ENCODE measurements at places on chromosomes 12 and 14.
A peak's percentile ranks its signal among the peaks of the same experiment; 100 is the strongest.

DNA sequence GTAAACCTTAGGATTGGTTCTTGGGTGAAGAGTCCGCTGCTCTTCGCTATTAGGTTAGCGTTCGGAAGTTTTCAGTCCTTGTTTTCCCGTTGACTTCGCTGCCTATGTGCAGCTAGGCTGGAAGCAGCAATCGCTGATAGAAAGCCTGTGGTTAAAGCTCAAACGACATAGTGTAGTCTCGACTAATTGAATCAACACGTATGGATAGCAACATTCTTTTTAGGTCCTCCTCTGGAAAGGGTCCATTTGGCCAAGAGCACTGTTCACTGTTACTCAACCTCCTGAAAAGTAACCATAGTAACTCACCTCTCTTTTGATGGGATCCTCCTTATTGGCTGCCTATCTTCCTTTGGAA is 355.5 kb downstream of the SNAPC1 start:
- no peak for DNase-seq

- DNase-seq = no peak
Observed at GRCh38 chr12:16634786-16635185, 28.8 kb upstream of the LMO3 start.

- DNase-seq = no peak
Observed at GRCh38 chr14:92895352-92895878, 27.5 kb upstream of the CHGA start.

- peak; percentile 69 for DNase-seq
Observed at GRCh38 chr12:110282300-110282860, 1.3 kb downstream of the ATP2A2 start.

- DNase-seq = no peak
Observed at GRCh38 chr12:32847287-32847686, 49.3 kb downstream of the PKP2 start.

- DNase-seq = no peak
Observed at GRCh38 chr14:71705460-71705859, 226.8 kb upstream of the RGS6 start.

- DNase-seq = peak; percentile 88
Observed at GRCh38 chr12:33828326-33828725, 194.0 kb upstream of the ALG10 start.

DNA sequence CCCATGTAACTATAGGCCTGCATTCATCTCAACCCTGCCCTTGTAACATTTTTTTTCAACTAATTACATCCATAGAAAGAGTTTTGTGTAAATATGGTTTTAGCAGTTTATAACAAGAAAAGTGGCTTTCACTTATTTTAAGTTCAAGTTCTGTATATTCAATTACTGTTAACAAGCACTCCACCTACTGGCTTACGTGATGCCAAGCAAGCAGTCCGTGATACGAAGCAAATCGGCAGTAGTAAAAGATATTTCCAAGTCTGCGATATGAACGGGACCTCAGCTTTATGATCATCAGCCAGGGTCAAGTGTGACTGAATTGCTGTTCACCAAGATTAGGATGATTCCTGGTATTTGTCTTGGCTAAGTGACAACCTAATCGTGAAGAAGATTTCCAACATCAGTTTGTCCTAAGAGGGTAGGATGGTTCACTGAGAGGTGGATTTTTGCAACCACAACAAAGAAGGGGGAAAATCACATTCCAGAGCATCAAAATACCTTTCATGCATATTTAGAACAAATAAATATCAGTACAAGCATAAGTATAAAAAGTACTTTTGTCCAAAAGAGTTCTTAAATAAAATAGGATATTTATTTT is 456.2 kb downstream of the FOXG1 start:
- peak; percentile 39 for DNase-seq

- no peak for DNase-seq
Observed at GRCh38 chr14:54709444-54709843, 142.5 kb downstream of the SAMD4A start.

DNA sequence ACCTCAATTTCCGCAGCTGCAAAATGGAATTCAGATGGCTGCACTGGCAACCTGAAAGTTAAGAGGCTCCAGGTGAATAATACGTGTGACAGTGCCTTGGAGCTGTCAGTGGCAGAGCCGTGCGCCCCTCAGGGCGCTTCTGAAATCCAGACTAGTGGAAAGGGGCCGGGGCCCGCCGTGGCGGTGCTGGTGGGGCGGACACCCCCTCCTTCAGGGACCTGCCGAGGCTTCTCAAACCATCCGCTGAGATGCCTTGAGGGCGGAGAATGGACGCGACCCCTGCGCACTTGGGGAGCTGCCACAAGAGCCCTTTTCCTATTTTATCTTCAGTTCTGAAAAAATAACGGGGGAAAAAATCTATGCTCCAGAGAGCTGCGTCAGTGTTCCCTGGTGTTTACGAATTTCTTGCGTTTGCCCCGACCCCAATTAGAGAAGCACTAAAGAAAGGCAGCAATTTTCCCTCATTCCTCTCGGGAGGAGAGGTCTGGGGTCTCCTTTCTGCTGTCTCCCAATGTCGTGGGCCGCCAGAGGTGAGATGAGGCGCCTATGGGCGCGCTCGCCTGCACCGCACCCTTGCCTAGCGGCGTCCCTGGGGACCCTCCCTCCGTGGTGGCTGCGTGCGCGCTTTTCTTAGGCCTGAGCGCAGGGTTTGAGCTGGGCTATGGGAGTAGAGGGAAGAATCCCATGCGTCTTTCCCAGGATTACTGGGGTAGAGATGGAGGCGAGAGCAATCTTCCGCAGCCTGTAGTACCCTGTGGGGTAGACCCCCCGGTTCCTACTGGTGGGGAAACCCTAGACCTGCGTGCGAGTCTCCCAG is 2.2 kb downstream of the NOS1 start:
- no peak for DNase-seq

DNA sequence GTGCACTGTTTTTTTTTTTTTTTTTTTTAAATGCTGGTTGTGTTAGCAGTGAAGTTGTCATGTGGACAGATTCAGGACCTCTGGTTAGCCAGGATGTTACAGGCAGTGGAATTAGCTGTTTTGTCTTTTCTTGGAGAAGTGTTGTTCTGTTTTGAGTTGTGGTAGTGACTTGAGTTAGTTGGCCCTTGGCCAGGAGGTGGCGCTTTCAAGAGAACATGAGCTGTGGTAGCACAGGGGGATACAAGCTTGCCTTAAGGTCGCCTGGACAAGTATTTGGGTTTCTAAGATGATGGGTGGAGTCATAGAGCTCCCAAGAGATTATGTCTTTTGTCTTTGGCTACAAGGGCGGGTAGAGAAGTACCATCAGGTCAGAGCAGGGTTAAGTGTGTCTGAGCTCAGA is 33.3 kb upstream of the CCDC198 start:
- DNase-seq = no peak

DNA sequence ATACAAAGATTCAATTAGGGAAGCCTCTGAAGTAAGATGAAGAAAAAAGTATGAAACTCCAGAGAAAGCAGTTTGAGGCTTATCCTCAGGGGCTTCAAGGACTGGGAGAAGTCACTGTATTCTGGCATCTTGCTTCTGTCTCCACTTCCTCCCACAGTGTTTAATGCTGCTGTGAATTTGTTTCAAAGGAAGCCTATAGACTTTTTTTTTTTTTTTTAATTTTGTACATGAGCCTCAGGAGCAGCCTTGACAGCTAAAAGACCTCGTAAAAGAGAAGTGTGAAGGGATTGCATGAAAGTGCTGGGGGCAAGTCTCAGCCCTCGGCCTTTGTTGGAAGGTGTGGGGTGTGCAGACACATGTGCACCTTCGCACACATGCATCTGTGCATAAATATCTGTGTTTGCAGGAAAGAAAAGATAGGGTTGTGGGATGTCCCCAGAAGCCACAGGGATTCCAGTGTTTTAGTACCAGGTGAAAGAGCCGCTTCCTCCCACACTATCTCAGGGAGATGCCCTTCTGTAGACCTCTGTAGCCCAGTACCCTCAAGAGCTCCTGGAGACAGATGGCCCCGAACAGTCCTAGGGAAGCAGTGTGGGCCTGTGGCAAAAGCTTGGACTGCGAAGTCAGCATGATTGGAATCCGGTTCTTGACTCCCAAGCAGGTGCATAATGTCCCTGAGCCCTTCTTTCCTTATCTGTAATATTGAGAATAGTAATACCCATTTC is 193.5 kb upstream of the BCL2L14 start:
- DNase-seq = no peak

- no peak for DNase-seq
Observed at GRCh38 chr12:5473076-5473782, 41.3 kb downstream of the NTF3 start.

DNA sequence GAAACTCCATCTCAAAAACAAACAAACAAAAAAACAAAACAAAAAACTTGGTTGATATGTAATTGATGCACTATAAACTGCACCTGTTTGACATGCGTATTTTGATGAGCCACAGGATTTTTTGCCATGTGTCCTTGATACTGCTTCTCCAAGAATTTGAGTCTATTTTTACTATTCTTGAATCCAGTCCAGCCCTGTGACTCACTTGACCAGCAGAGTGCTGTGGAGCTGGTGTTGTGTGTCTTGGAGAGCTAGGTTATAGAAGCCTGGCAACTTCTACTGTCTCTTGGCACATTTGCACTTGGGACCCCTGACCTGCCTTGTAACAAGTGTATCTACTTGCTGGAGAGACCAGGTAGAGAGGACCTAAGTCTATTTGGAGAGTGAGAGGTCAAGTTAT is 52.0 kb downstream of the KLRG1 start:
- DNase-seq = peak; percentile 28

DNA sequence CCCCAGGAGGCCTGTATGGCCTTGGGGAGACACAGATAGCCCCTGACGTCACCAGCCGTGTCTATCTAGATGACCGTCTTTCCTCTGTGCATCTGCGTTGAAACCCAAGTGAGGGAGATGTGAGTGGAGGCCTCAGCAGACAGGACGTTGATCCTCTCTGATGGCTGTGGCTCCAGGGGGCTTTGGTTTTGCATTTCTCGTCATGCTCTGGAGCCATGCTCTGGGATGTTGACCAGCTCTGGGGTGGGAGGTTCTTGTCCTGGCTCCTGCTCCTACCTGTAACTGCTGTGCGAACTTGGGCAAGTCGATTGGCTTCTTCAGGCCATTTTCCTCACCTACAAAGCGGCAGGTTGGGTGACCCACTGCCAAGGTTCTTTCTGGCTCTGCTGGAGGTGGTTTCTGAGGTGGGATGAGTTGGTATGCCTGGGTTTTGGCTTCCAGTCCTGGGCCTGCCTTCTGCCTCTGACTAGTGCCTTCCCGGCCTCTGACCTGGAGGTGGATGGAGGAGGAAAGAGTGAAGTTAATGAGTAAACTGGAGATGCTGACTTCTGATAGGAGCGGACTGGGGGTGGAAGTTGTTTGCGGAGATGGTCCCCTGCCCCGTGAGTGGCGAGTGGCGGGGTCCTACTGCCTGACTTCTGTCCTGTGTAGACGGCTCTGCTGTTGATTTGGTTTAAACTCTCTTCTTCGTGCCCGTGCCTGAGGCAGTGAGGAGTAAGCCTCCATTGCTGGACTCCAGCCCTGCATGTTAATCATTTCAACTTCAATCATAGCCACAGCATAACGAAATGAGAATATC is 8.4 kb downstream of the TSPAN9 start:
- DNase-seq = no peak

DNA sequence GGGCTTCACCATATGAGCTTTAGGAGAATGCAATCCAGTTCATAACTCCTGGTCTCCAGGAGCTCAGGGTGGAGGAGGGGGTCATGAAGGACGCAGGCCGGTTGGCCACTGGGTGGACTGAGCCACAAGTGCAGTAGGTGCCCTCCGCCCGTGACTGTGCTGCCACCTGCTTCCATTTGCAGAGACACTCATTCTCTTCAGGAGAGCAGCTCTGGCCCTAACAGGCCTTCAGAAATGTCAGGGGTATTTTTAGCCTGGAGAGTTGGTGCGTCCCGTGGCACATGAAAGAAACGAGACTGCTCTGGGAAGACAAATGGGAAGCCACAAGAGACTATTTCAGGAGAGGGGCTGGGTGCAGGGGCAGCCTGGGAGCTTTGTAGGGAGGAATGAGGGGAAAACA is 74.6 kb upstream of the MYL2 start:
- DNase-seq = no peak

DNA sequence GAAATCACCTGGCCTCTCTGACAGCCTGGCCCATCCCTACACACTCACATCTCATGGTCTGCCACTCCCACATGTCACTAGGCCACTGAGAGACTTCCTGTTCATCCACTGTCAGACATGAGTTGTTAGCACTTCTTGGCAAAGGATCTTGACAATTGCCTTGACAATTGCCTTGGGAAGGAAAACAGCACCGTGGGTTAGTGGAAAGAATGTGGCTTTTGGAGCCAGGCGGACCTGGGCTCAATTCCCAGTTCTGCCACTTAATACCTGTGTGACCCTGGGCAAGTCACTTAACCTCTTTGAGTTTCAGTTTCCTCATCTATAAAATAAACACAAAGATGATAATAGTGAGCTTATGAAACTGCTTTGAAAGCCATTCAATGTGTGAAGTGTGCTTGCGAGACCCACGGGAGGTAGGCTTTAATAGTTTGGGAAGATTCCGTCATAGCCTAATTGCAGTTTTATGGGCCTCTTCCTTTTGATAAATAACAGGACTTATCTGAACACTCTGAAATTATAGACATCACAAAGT is 250.4 kb downstream of the C12orf75 start:
- no peak for DNase-seq

DNA sequence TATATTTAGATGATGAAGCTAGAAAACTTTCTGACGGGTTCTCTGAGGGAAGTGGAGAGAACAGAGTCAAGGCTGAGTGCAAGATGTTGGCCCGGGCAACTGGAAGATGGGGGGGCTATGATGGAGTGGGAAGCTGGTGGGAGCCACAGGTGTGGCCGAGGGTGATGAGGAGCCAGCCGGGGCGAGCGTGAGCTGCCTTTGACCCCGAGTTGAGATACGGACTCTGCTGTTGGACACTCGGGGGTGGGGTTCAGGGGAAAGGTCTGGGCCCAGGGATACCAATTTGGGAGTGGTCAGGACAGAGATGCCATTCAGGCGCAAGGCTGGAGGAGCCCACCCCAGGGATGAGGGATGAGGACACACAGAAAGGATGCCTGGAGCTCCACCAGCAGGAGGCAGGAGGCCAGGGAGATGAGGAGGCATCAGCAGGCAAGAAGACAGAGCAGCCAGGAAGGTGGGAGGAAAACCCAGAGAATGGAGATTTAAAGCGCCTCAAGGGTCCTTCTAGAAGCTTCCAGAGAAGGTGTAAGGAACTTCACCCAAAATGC is 9.0 kb downstream of the SCARB1 start:
- DNase-seq = no peak

DNA sequence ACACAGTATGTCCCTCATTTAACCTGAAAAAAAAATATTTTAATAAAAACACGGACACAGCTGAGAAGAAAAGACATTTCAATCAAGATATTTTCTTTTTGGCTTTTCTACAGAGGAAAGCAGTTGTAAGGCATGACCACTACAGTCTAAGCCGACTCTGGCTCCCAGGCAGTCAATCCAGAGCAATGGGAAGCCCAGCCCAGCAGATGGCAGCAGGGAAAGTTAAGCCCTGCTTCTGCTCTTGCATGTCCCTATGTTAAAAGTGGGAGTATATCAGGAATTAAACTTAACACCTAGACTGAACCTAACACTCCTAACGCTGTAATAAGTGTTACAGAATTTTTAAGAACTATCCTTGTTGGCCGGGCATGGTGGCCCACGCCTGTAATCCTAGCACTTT is 19.5 kb upstream of the HAL start:
- DNase-seq = peak; percentile 9

- peak; percentile 67 for DNase-seq
Observed at GRCh38 chr14:59320763-59321625, 132.5 kb downstream of the DAAM1 start.

All from RPMI7951 (cell line).